ENCODE measurements at places on chromosomes 3 and 15.

GRCh38 chr15:79339588-79340314, 28.8 kb downstream of the TMED3 start:
- peaks cover 2% of the 10 kb centered on the region for H3K4me1 ChIP-seq
- H3K27me3 ChIP-seq, result no peaks in the 10 kb centered on the region
- DNase-seq, result no peak
- no peak overlapping the region for H3K27ac ChIP-seq

DNA sequence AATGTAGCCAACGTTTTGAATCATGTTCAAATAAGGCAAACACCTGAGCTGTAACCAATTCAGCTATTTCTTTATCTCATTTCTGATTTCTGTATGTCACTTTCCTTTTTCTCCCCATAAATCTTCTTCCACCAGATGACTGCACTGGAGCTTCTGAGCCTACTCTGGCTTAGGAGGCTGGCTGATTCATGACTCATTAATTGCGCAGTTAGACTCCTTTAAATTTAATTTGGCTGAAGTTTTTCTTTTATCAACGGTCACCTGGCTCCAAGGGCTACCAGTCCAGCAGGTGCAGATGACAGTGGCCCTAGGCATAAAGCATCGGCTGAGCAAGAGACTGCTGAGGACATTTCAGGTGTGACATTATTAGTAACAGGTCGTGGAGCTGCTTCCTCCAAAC, 39.6 kb upstream of the ITGA11 start:
- H3K27ac ChIP-seq, result no peak overlapping the region
- DNase-seq, result no peak
- no peak overlapping the region for H3K4me3 ChIP-seq
- no peaks in the 10 kb centered on the region for H3K36me3 ChIP-seq
- no peaks in the 10 kb centered on the region for H3K4me1 ChIP-seq
- peaks cover 28% of the 10 kb centered on the region for H3K27me3 ChIP-seq

GRCh38 chr15:38072348-38073177, 138.1 kb downstream of the TMCO5A start:
- peak; percentile 46 for DNase-seq
- peak overlapping the region; percentile 47 for H3K27ac ChIP-seq
- peaks cover 27% of the 10 kb centered on the region for H3K4me1 ChIP-seq
- peak overlapping the region; percentile 75 for H3K4me3 ChIP-seq
- H3K36me3 ChIP-seq, result no peaks in the 10 kb centered on the region
- H3K27me3 ChIP-seq, result peaks cover 61% of the 10 kb centered on the region

GRCh38 chr3:95476534-95476933, 1337.9 kb upstream of the EPHA6 start:
- DNase-seq, result no peak
- H3K27me3 ChIP-seq, result no peaks in the 10 kb centered on the region
- no peaks in the 10 kb centered on the region for H3K4me1 ChIP-seq
- H3K4me3 ChIP-seq, result no peak overlapping the region

GRCh38 chr3:4562595-4562994, 69.4 kb downstream of the ITPR1 start:
- no peak overlapping the region for H3K27ac ChIP-seq
- peaks cover 17% of the 10 kb centered on the region for H3K36me3 ChIP-seq
- no peak overlapping the region for H3K4me3 ChIP-seq
- DNase-seq, result no peak
- no peaks in the 10 kb centered on the region for H3K4me1 ChIP-seq
- no peaks in the 10 kb centered on the region for H3K27me3 ChIP-seq

- no peak overlapping the region for H3K27ac ChIP-seq
- peaks cover 14% of the 10 kb centered on the region for H3K27me3 ChIP-seq
- no peak for DNase-seq
- H3K4me1 ChIP-seq, result peaks cover 5% of the 10 kb centered on the region
These were observed 62.9 kb downstream of the UMPS start for GRCh38 chr3:124793054-124793739.

DNA sequence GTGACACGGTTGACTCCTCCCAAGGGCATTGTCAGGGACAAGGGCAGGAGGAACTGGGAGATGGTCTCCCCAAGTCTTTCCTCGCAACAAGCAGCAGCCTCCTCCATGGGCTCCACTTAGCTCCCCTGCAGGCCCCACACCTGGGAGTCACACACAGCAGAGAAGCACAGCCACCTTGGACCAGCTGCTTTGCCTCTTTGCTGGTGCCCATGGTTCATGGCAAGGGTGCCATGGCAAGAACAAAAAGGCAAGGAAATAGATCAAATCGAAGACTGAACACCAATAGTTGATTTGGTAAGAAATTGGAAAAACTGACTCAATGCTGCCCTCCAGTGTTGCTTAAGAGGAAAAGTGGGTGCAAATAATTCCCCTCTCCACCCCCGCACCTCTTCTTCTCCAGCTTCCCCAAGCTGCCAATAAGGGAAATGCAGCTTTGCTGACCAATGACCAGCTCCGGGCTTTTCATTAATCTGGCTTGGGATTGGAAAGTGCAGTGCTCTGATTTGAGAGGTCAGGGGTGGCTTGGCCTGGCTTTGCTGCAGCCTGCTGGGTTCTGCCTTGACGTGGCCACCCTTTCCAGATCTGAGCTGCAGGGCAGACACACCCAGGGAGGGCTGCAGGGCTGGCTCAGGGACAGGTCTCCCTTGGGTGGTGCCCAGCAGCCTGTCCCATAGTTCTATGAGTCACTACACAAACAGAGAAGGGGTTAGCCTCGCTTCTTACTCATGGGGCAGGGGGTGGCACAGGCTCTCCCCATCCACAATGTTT, 162.0 kb downstream of the KLF13 start:
- peaks cover 2% of the 10 kb centered on the region for H3K27me3 ChIP-seq
- peaks cover 30% of the 10 kb centered on the region for H3K4me1 ChIP-seq
- DNase-seq, result peak; percentile 58
- peaks cover 14% of the 10 kb centered on the region for H3K36me3 ChIP-seq

DNA sequence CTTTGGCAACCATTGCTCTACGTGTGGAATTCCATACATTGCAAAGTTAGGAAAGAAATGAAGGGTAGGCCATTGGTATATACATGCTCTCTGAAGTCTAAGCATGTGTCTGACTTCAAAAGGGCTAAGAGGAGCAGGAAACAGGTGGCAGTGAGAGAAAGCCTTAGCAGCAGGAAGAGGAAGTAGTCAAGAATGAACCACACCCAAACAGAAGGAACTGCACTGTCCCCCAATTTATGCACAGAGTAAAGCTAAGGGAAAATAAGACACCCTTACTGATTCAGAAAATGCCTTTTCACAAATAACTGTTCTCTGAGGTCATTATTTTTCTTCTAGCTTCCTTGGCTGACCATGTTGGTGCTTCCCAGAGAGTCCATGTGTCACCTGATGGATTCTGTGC, 575.4 kb downstream of the NTRK3 start:
- H3K4me3 ChIP-seq, result no peak overlapping the region
- peak overlapping the region; percentile 75 for H3K27ac ChIP-seq
- no peak for DNase-seq

DNA sequence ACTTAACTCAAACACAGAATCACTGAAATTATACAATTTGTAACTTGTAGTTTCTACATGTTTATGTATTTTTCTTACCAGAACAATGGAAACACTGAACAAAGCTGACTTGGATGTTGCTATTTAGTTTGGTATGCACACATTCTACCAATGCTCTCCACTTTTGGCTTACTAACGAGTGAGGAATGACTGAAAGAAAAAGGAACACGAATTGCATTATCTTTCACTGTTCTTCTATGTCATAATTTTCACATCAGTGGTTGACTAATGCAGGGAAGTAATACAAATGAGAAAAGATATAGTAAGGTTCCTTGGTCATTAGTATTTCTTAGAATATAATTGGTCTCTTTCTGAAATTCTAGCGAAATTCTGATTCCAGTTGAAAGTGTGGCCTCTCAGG, 9.8 kb upstream of the CNTN3 start:
- no peak for DNase-seq
- H3K36me3 ChIP-seq, result no peaks in the 10 kb centered on the region
- no peak overlapping the region for H3K27ac ChIP-seq
- no peak overlapping the region for H3K4me3 ChIP-seq

GRCh38 chr3:136954251-136954650, 3.5 kb upstream of the IL20RB start:
- peaks cover 7% of the 10 kb centered on the region for H3K4me1 ChIP-seq
- no peaks in the 10 kb centered on the region for H3K27me3 ChIP-seq
- H3K4me3 ChIP-seq, result no peak overlapping the region
- H3K36me3 ChIP-seq, result peaks cover 15% of the 10 kb centered on the region
- DNase-seq, result no peak
- H3K27ac ChIP-seq, result no peak overlapping the region

DNA sequence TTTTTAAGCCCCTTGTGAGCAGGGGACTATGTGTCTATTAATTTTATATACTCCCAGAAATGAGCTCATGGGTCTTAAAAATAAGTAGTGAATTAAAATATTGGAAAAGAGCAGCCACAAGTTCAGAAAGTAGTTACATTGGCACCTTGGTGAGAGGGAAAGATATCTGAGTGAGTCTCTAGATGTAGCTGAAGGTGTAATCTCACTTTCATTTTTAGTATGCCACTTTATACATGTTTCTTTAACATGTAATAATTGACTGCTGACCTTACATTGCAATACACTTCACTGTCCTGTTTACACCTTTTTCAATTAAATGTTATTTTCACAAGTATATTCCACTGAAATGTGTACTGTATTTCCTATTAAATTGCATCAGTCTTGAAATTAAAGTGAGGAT, 12.1 kb upstream of the PAK6 start:
- H3K36me3 ChIP-seq, result peaks cover 20% of the 10 kb centered on the region
- DNase-seq, result no peak
- H3K27ac ChIP-seq, result no peak overlapping the region
- H3K4me1 ChIP-seq, result peaks cover 14% of the 10 kb centered on the region
- no peaks in the 10 kb centered on the region for H3K27me3 ChIP-seq

DNA sequence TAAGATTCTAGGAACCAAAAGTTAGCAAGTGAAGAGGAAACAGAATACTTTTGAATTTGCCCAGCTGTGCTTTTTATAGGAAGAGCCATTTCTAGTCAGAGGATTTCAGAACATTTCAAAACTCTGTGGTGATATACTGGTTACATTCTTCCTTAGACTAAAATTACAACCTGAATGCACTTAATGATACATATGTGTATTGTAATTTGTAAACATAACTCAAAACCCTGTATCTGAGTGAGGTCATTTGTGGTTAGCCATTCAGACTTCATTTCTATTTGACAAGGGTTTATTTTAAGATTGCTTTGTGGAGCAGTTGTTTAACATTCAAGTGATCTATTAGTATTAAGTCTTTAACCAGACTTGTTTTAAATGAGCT, 59.4 kb upstream of the TRIM71 start:
- DNase-seq, result no peak
- H3K27me3 ChIP-seq, result no peaks in the 10 kb centered on the region
- H3K4me1 ChIP-seq, result peaks cover 20% of the 10 kb centered on the region
- peaks cover 8% of the 10 kb centered on the region for H3K36me3 ChIP-seq
- H3K4me3 ChIP-seq, result no peak overlapping the region

DNA sequence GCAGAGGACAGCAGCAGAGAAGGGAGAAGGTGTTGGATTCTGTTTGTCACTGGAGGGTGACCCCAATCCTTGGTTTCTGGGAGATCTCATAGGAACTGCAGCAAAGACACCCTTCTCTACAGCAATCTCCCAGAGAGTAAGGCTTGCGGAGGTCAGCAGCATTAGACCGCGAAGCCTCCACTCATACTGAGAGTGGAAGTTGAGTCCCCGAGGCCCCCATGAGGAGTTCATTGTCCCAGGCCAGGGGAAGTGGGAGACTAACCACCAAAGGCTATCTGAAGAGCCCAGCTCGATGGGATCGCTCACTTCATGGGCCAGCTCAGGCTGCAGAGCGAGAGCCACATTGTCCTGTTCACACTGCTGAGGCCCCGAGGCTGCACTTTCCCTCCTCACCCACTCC, 44.6 kb downstream of the GLDN start:
- H3K27ac ChIP-seq, result no peak overlapping the region
- H3K27me3 ChIP-seq, result peaks cover 16% of the 10 kb centered on the region
- H3K36me3 ChIP-seq, result no peaks in the 10 kb centered on the region
- no peak for DNase-seq
- H3K4me3 ChIP-seq, result no peak overlapping the region

- H3K4me3 ChIP-seq, result no peak overlapping the region
- H3K27me3 ChIP-seq, result peaks cover 2% of the 10 kb centered on the region
- H3K4me1 ChIP-seq, result no peaks in the 10 kb centered on the region
- no peak overlapping the region for H3K27ac ChIP-seq
These were observed 12.6 kb downstream of the OSBPL10 start for GRCh38 chr3:31968369-31968926.

- no peaks in the 10 kb centered on the region for H3K36me3 ChIP-seq
- peak overlapping the region; percentile 72 for H3K4me3 ChIP-seq
- peaks cover 28% of the 10 kb centered on the region for H3K4me1 ChIP-seq
These were observed 5.5 kb upstream of the RNF111 start for GRCh38 chr15:58981808-58982475.

- no peak overlapping the region for H3K27ac ChIP-seq
- no peak for DNase-seq
These were observed 2.0 kb upstream of the HRH1 start for GRCh38 chr3:11152301-11152700.

GRCh38 chr3:33982269-33982798, 183.9 kb downstream of the PDCD6IP start:
- no peaks in the 10 kb centered on the region for H3K36me3 ChIP-seq
- no peak for DNase-seq
- H3K4me3 ChIP-seq, result no peak overlapping the region
- H3K27me3 ChIP-seq, result peaks cover 6% of the 10 kb centered on the region
- no peak overlapping the region for H3K27ac ChIP-seq
- peaks cover 2% of the 10 kb centered on the region for H3K4me1 ChIP-seq

- no peak for DNase-seq
- H3K27me3 ChIP-seq, result peaks cover 2% of the 10 kb centered on the region
- H3K27ac ChIP-seq, result no peak overlapping the region
- H3K36me3 ChIP-seq, result no peaks in the 10 kb centered on the region
These were observed 17.5 kb upstream of the GASK1A start for GRCh38 chr3:42961633-42962032.

DNA sequence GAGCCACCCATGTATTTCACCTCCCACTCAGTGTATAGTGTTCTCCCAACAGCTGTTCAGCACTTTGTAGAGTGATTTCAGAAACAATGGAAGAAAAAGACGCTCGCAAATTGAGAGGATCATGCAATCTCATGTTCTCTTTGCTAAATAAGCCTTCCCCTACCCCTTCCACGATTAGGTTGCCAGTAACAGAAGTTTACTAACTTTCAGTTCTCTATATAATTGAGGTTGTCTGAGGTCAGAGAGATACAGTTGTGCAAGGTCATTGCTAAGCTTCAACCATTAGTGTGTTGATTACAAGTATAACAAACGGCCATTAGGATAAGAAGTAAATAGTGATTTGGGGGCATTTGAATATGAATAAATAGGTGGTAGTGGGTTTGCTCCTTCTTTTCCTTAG, 99.6 kb downstream of the TUSC7 start:
- no peak for DNase-seq
- no peak overlapping the region for H3K27ac ChIP-seq
- no peaks in the 10 kb centered on the region for H3K36me3 ChIP-seq
- no peaks in the 10 kb centered on the region for H3K4me1 ChIP-seq
- H3K27me3 ChIP-seq, result no peaks in the 10 kb centered on the region
